Activated CD4-positive, alpha-beta T cell treated with anti-CD3 and anti-CD28 coated beads for 36 hours (primary cell): ENCODE measurements at places on chromosomes 4 and X. TPM values are rescaled to one million over a fixed set of nuclear protein-coding genes. Genes with fewer than 3 reads are reported as not detected.

DNA sequence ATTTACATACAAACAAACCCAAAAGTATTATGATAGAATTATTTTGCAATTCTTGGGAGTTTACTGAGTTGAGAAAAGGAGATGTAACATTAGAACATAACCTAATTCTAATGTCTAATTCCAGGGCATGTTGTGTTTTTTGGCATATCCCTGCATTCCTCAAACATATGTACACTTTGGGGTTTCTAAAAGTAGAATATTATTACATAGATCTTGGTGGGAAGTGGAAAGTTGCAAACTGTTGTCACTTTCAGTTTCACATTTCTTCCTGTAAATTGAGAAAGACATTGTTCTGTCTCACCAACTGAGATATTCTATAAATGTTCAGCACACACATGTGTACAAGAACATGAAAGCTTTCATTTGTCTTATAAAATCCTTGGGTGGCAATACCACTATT lies 24.4 kb upstream of the GBA3 start:
- H3K36me3 ChIP-seq = no peaks in the 10 kb centered on the region
- DNase-seq = no peak
- peak overlapping the region; percentile 25 for H3K27ac ChIP-seq
- no peaks in the 10 kb centered on the region for H3K27me3 ChIP-seq
- H3K4me3 ChIP-seq = no peak overlapping the region

DNA sequence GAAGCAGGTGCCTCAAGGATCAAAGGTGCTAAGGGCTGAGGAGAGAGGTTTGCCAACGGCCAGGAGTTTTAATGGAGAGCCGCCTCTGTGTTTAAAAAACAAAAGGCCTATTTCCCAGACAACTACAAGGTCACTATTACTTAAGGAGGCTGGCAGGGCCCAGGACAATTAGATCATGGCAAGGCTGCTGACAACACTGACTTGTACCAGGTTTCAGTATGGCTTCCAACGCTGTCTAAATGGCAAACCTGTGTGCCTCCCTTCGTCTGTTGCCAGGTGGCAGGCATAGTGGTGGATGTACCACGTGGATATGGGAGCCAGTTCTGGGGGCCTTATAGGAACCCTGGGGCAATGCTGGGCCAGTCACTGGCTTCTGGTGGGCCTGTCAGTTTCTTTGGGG lies 41.0 kb downstream of the NSG1 start:
- H3K4me1 ChIP-seq = peaks cover 3% of the 10 kb centered on the region
- H3K27me3 ChIP-seq = no peaks in the 10 kb centered on the region
- peaks cover 3% of the 10 kb centered on the region for H3K36me3 ChIP-seq
- H3K4me3 ChIP-seq = no peak overlapping the region

GRCh38 chrX:110008011-110008635 lies 5.2 kb downstream of the TMEM164 start:
- DNase-seq = no peak
- peaks cover 14% of the 10 kb centered on the region for H3K36me3 ChIP-seq
- peaks cover 27% of the 10 kb centered on the region for H3K4me1 ChIP-seq
- no peak overlapping the region for H3K27ac ChIP-seq
- H3K4me3 ChIP-seq = no peak overlapping the region
- no peaks in the 10 kb centered on the region for H3K27me3 ChIP-seq

DNA sequence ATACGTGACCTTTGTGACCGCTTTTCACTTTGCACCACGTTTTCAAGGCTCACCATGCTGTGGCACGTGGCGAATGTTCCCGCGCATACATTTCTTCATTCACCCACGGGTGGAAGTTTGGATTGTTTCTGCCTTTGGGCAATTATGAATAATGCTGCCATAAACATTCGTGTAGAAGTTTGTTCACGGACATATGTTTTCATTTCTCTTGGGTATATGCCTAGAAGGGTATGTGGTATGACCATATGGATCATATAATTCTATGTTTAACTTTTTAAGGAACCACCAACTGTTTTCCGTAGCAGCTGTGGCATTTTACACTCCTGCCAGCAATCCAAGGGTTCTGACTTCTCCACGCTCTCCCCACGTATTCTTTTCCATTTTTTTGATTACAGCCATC lies 60.9 kb upstream of the MXD4 start:
- no peak for DNase-seq
- no peaks in the 10 kb centered on the region for H3K4me1 ChIP-seq
- no peaks in the 10 kb centered on the region for H3K27me3 ChIP-seq
- no peak overlapping the region for H3K4me3 ChIP-seq
- H3K27ac ChIP-seq = no peak overlapping the region
- peaks cover 5% of the 10 kb centered on the region for H3K36me3 ChIP-seq

- H3K4me3 ChIP-seq = no peak overlapping the region
- no peak for DNase-seq
- no peaks in the 10 kb centered on the region for H3K27me3 ChIP-seq
Measured at GRCh38 chr4:148312956-148313490, 129.2 kb downstream of the NR3C2 start.

DNA sequence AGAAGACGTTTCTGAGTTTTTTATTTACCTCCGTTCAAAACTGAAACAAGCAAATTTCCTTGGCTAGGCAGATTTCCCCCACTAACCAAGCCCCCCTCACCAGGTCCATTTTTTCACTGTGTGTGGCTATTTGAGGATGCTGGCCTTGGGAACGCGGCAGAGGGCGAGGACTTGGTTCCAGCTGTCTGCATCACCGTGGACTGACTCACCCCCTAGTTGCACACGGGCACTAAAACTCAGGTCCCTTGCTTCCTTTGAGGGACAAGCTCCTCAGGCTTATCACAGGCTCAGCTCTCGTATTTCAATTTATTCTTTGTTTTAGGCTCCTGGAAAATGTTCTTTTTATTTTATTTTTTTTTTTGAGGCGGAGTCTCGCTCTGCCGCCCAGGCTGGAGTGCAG lies 8.4 kb upstream of the MTNR1A start:
- no peaks in the 10 kb centered on the region for H3K36me3 ChIP-seq
- H3K4me3 ChIP-seq = no peak overlapping the region
- no peak for DNase-seq
- no peak overlapping the region for H3K27ac ChIP-seq
- H3K4me1 ChIP-seq = no peaks in the 10 kb centered on the region

DNA sequence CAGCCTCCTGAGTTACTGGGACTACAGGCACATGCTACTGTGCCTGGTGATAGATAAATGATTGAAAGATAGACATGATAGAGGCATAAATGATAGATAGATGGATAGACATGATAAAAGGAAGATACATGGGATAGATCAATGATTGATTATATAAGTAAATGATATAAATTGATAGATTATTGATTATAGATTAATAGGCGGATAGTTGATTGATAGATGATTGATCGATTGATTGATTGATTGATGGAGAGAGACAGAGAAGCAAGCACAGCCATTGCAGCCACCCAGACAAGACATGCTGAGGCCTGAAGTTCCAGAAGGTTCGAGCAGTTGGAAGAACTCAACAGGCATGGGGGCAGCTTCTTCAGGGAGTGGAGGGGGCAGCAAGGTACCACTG lies 17.7 kb upstream of the PLXNB3 start:
- no peaks in the 10 kb centered on the region for H3K36me3 ChIP-seq
- peaks cover 2% of the 10 kb centered on the region for H3K4me1 ChIP-seq
- no peak overlapping the region for H3K27ac ChIP-seq
- no peak for DNase-seq
- no peak overlapping the region for H3K4me3 ChIP-seq
- peaks cover 5% of the 10 kb centered on the region for H3K27me3 ChIP-seq

DNA sequence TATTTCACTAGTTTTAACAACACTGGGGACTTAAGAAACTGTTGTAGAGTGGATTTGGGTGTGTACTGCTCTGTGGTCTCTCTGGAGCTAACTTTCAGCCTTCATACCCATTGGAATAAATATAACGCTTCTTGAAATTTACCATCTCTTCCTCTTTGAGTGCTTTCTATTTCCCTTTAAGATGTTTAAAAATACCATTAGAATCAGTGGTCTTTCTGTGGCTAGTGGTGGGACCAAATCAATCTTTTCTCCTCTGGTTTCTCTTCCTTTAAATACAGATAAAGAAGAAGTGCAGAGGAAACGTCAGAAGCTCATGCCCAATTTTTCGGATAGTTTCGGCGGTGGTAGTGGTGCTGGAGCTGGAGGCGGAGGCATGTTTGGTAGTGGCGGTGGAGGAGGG lies 92.0 kb downstream of the NFKB1 start:
- peaks cover 90% of the 10 kb centered on the region for H3K4me1 ChIP-seq

- no peak overlapping the region for H3K4me3 ChIP-seq
- no peaks in the 10 kb centered on the region for H3K36me3 ChIP-seq
- H3K27me3 ChIP-seq = peaks cover 11% of the 10 kb centered on the region
Measured at GRCh38 chr4:109967798-109968520, 55.3 kb downstream of the EGF start.

DNA sequence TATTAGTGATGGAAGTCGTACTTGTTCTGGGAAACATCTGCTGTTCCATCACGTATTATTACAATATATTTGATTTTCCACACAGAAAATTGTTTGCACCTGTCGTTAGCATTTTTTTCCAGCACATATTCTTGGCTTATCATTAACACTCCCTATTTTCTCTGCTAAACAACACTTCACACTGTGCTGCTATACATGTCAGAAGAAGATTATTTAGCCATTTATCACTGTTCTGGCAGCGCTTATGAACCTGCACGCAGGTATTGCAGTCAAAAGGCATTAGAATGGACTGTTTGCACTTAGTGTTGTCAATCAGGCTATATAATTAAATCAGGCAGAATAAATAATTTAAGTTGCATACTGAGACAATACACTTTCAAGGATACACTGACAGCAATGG lies 218.6 kb downstream of the CHM start:
- no peaks in the 10 kb centered on the region for H3K4me1 ChIP-seq
- no peak for DNase-seq
- no peaks in the 10 kb centered on the region for H3K27me3 ChIP-seq
- no peak overlapping the region for H3K4me3 ChIP-seq
- H3K36me3 ChIP-seq = no peaks in the 10 kb centered on the region
- no peak overlapping the region for H3K27ac ChIP-seq

GRCh38 chr4:85963231-85963630 lies 396.6 kb downstream of the MAPK10 start:
- H3K4me3 ChIP-seq = no peak overlapping the region
- H3K36me3 ChIP-seq = no peaks in the 10 kb centered on the region
- no peak for DNase-seq
- peaks cover 2% of the 10 kb centered on the region for H3K27me3 ChIP-seq
- H3K4me1 ChIP-seq = no peaks in the 10 kb centered on the region
- H3K27ac ChIP-seq = no peak overlapping the region

- no peak overlapping the region for H3K27ac ChIP-seq
- H3K36me3 ChIP-seq = peaks cover 8% of the 10 kb centered on the region
- peaks cover under 1% of the 10 kb centered on the region for H3K27me3 ChIP-seq
Measured at GRCh38 chrX:118980761-118981160, 6.3 kb downstream of the LONRF3 start.

DNA sequence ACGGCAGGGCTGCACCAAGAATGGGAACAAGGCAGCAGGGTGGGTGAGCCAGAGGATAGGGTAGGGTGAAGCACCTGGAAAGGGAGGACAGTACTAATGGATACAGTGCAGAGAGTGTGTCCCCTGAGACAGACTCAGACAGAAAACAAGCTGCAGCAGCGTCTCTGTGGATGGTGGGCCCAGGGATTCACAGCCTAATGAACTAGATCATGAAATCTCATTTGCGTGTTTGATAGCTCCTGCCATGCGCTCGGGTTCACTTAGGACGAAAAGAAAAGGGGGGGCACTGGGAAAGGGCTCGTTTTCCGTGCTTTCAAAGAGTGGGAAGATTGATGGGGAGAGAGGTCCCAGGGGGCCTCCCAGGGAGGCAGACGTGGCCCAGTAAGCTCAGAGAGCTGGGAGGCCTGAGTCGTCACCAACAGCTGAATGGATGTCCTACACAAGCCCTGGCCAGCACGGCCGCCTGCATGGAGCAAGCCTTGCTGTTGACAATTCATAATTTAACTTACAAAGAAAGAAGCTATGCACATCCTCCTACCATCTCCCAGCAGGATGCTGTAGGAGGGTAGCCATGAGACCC lies 446.9 kb downstream of the BCOR start:
- no peak overlapping the region for H3K27ac ChIP-seq
- H3K4me1 ChIP-seq = peaks cover 13% of the 10 kb centered on the region
- DNase-seq = no peak
- H3K27me3 ChIP-seq = no peaks in the 10 kb centered on the region
- no peak overlapping the region for H3K4me3 ChIP-seq

DNA sequence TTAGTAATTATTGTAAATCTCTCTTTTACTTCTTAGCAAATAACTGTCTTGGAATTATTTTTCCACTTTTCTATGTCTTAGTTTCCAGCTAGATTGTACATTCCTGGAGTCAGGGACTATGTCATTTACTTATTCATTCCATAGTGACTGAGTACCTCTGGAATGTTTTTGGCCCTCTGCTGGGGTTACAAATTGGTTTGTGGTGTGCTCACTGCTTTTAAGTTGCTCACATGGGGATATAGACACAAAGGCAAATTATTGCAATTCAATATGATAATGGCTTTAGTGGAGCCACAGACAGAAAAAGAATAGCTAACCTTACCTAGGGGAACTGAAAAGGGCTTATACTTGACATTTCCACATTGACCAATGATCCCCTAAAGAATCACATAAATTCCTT lies 63.7 kb upstream of the PDGFRA start:
- no peak overlapping the region for H3K27ac ChIP-seq
- H3K4me1 ChIP-seq = no peaks in the 10 kb centered on the region

DNA sequence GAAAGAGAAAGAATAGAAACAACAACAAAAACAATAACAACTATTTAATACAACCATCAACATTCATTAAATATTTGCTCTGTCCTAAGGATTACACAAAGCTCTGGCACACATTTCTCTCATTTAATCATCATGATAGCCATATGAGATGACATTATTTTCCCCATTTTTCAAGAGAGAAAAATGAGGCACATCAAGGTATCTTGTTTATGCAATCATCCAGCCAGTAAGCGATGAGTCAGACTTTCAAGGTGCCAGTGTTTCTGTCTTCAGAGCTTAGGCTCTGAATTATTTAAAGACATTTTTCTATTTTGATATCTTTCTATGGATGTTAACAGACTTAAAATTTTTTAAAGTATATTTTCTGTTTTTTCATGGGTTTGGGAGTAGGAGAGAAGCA lies 541.8 kb upstream of the SMIM31 start:
- H3K4me1 ChIP-seq = no peaks in the 10 kb centered on the region
- H3K27ac ChIP-seq = no peak overlapping the region
- no peaks in the 10 kb centered on the region for H3K36me3 ChIP-seq

DNA sequence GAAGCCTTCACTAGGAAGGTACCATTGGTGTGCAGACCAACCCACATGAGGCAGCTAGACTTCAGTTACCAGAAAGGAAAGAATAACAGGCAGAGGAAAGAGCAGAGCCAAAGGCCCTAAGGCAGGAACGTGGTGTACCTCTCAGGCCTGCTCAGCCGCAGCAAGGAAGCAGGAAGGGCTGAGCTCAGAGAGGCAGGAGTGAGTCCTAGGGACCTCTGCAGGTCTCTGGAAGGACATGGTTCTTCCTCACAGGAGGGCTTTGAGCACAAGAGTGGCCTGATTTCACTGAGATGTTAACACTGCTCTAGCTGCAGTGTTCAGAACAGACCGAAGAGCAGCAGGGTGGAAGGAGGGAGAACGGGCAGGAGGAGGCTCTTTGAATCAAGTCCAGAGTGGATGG lies 124.6 kb downstream of the DCHS2 start:
- H3K4me3 ChIP-seq = no peak overlapping the region
- H3K4me1 ChIP-seq = peaks cover 12% of the 10 kb centered on the region
- no peak for DNase-seq
- H3K36me3 ChIP-seq = no peaks in the 10 kb centered on the region
- H3K27me3 ChIP-seq = peaks cover 20% of the 10 kb centered on the region

Gene ARHGAP36
- total RNA-seq = not detected

Gene NEIL3
- 18.1 TPM for total RNA-seq

Gene BMX
- total RNA-seq = not detected
